ENCODE measurements at places on chromosomes 4 and X.

- peak; percentile 96 for ATAC-seq
These were observed 13.5 kb downstream of the ASB11 start for GRCh38 chrX:15301924-15302323.

DNA sequence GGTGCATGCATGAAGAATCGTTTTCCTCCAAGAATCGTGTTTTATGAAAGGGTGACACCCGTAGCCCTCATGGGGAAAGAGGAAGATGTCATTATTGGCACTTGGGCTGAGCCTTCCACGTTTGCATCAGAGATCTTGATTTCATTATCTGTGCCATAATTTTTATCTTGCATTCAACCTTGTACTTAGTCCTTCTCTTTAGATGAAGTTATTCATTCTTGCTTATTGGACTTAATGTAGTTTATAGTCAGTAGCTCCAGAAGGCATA, 66.8 kb downstream of the GAB1 start:
- ATAC-seq, result no peak

DNA sequence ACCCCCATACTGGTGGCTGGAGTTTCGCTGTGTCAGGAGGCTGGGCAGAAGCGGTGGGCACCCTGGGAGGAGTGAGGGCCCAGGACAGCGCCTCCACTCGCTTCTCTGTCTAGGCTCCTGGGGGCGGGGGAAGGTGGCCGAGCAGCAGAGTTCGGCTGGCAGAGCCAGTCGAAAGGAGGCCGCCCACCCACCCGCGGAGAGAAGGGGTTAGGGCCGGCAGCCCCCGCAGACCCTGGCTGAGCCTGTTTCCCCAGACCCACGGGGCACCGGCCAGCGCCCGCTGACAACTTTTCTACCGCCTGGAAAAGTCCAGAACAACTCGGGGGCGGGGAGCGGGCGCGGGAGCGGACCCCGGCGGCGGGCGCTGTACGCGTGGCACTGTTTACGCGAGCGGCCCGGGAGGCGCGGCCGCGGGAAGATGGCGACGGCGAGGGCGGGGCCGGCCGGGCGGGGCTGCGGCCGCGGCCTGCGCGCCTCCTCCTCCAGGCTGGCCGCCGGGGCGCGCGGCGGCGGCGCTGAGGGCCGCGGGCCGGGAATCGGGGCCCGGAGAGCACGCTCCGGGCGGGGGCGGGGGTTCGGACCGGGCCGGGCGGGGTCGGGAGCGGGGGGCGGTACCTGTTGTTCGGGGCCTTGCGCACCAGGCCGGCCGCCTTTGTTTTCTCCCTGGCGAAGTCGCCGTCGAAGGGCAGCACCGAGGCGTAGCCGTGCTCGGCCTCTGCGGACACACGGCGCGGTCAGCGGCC, 628 bp downstream of the MXD4 start:
- ATAC-seq, result peak; percentile 27

DNA sequence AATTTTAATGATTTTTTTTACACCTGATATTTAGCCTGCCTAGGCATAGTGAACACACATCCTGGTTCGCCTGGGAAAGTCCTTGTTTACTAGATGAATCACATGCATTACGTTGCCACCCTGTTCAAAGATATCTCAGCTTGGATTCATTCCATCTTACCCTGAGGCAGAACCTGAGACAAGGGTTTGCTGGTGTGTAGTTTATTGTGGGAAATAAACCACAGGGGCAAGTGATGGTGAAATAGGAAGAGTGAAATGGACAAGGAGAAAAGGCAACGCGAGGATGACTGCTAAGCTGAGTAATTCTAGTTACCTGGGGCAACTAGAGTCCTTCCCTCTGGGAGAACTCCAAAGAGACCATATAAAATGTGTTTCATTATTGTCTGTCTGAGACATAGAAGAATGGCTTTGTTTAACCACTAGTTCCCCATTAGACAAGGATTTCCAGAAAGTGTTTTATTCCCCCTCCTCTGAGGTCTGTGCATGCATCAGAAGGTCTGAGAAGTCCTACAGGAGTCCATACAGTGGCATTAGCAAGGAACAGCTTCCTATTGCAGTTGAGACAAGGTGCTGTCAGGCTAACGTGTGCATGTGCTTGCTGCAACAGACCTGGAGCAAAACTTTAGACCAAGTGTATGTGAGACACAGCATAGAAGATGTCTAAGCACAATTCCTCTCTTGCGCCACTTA, 797.3 kb upstream of the FRG1 start:
- ATAC-seq, result no peak

GRCh38 chrX:148024425-148025148, 43.5 kb downstream of the FMR1NB start:
- no peak for ATAC-seq

All from activated T-helper 17 cell treated with anti-CD3 and anti-CD28 coated beads, Interleukin-2, amount 50 U/mL, for 72 hours (primary cell).